ENCODE measurements at places on chromosomes 2 and 18.

- DNase-seq: no peak
Observed at GRCh38 chr2:212863185-212863588, 288.2 kb downstream of the IKZF2 start.

DNA sequence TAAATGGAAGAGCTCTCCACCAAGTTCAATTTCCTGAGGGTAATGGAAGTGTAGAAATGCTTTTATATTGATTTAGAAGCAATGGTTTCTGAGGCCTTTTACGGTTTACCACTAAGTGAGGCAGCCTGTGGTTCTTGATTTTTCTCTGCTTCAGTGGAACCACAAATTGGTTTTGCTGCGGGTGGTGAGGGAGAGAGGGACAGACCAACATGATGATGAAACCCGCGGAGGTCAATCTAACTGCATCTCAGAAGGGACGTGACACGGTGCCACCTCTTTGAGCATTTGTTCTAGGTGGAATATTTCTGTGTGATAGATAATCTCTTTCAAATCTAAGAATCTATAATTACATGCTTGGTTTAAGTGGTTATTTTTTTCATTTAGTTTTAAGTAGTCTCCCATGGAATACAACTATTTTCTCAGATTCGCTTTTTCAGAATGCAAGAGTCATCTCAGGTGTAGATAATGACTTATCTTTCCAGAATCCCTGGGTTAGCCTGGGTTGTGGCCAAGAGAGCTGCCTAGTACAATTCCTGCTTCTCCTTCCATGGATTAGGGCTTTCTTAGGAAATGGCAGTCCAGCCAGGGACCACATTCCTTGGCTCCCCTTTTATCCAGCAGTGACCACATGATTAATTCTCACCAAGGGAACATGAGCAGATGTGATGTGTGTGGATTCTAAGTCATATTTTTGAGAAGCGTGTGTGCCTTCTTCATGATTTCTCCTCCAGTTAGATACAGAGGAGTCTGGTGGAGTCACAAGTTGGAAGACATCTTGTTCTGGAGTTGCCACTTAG lies 52.5 kb downstream of the KCNE4 start:
- no peak for DNase-seq

- DNase-seq: no peak
Observed at GRCh38 chr2:164114937-164115336, 379.1 kb upstream of the FIGN start.

GRCh38 chr2:210188190-210188589 lies 17.0 kb upstream of the KANSL1L start:
- DNase-seq: no peak
